ENCODE measurements at places on chromosomes 7 and 10.

GRCh38 chr10:115001506-115002381 lies 63.7 kb downstream of the TRUB1 start:
- DNase-seq, result peak; percentile 32

GRCh38 chr10:132054564-132054963 lies 11.2 kb upstream of the JAKMIP3 start:
- no peak for DNase-seq

GRCh38 chr10:115056186-115056585 lies 37.0 kb upstream of the ATRNL1 start:
- no peak for DNase-seq

- DNase-seq, result peak; percentile 69
Measured at GRCh38 chr10:104260775-104261115, 6.1 kb downstream of the GSTO1 start.

GRCh38 chr10:48450741-48451466 lies 144.4 kb downstream of the MAPK8 start:
- no peak for DNase-seq

DNA sequence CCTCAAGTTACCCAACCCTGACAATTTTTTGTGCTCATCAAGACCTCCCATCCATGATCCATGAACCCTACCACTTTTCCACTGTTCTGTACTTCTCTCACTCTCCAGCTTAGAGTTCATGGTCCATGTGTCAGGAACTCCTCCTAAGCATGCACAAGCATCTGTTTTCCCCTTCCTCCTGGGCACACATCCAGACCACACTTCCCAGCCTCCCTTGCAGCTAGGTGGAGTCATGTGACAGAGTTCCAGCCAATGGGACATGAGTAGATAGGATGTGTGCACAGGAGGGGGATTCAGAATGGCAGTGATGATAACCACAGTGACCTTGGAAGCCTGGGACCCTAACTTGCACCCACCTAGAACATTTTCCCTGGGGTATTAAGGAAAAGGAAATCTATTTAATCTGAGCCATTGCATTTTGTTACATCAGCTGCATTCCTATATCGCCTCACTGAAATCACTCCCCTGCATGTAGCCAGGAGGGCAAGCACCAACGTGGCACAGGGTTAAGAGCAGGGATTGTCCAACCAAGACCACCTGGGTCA lies 9.6 kb upstream of the FRMPD2 start:
- DNase-seq, result no peak

GRCh38 chr10:113594652-113595051 lies 41.8 kb downstream of the HABP2 start:
- no peak for DNase-seq

DNA sequence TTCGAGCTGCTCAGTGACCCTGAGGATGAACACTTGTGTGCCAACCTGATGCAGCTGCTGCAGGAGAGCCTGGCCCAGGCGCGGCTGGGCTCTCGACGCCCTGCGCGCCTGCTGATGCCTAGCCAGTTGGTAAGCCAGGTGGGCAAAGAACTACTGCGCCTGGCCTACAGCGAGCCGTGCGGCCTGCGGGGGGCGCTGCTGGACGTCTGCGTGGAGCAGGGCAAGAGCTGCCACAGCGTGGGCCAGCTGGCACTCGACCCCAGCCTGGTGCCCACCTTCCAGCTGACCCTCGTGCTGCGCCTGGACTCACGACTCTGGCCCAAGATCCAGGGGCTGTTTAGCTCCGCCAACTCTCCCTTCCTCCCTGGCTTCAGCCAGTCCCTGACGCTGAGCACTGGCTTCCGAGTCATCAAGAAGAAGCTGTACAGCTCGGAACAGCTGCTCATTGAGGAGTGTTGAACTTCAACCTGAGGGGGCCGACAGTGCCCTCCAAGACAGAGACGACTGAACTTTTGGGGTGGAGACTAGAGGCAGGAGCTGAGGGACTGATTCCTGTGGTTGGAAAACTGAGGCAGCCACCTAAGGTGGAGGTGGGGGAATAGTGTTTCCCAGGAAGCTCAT lies 1.1 kb downstream of the DDIT4 start:
- DNase-seq, result peak; percentile 79

- DNase-seq, result no peak
Measured at GRCh38 chr7:2004841-2005725, 227.7 kb downstream of the MAD1L1 start.

DNA sequence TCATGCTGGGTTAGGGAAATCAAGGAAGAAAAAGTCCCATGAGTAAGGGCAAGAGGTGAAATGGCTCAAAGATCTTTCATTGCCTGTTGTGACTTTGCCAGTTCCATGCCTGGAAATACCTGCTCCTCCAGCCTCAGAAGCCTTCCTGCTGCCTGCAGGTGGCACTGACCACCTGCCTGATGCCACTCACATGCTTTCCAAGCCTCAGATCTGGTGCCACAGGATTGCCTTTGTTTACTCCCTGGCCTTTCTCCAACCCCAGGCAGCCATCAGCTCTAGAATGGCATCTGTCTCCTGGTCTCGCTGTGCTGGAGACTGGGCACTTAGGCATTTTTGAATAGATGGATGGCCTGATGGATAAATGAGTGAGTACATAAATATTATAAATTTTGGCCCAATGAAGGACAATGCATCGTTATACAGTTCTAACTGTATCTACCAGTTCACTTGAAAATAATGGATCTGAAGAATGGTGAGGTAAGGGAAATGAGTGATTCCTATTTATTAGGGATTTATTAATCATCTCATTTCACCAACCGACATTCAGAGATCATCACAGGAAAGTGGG lies 657.2 kb downstream of the INHBA start:
- no peak for DNase-seq

DNA sequence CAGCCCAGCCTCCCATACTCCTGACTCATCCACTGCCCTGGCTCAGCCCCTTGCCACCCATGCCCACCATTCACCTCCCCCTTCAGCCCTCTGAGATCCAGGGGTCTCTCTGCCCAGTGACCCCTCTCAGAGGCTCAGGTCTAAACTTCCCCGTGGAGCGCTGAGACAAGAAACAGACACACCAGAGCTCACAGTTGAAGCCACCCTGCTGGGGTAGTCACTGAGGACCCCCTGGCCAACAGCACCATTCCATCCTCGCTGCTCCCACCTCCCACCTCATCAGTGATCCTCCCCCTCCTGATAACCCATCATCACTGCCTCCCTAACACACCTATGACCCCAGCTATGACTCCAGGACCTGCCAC lies 100.7 kb downstream of the GRID1 start:
- DNase-seq, result no peak
